ENCODE measurements at places on chromosomes 2 and 18.

- no peak for DNase-seq
These were observed 117.4 kb upstream of the NOSTRIN start for GRCh38 chr2:168684921-168685599.

DNA sequence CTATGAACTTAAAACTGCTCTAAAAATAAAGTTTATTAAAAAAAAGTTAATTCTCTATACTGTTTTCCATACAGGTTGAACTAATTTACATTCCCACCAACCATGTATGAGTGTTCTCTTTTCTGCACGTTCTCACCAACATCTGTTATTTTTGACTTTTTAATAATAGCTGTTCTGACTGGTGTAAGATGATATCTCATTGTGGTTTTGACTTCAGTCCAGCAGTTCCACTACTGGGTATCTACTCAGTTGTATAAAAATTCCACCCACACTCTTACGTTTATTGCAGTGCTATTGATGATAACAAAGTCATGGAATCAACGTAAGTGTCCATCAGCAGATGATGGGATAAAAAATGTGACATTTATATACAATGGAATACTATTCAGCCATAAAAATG, 33.7 kb downstream of the SPAG16 start:
- no peak for DNase-seq

GRCh38 chr2:101038455-101039255, 36.6 kb downstream of the RPL31 start:
- DNase-seq, result no peak

- DNase-seq, result no peak
These were observed 36.3 kb upstream of the CTDP1 start for GRCh38 chr18:79643054-79643984.

GRCh38 chr18:34222307-34223163, 2.2 kb downstream of the NOL4 start:
- DNase-seq, result no peak

- no peak for DNase-seq
These were observed 19.4 kb upstream of the SP5 start for GRCh38 chr2:170695521-170696410.

DNA sequence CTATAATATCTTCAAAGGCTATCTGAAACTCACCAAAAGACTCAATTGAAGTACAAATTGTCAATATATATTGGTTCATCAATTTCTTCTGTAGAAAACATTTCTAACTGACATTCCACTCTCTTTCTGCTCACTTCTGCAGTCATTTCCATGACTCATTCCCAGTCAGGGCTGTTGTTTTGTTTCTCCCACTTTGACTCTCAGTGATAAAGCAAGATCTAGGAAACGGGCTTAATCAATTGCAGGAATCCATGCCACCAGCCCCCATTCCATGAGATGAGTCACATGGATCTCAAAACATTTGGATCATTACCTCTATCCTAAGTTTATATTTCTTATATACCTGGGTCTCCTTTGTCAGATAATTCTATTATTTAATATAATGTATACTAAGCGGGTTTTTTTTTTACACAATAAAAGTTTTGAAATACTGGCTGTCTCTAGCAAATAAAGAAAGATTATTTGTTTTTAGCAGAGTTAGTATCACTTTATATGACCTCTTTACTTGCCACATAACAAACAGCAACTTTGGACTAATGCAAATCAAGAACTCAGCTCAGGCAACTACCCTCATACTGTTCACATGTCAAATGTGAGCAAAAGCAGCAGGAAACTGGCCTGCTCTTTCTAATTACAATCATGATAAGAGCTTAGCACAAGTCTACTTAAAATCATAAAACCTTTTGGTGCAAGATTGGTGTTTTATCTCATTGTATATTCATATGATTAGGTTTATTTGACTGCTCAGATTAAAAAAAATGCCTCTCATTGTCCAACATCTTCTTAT, 251.1 kb upstream of the PIK3C3 start:
- DNase-seq, result no peak

GRCh38 chr2:56211048-56211447, 27.3 kb downstream of the CCDC85A start:
- DNase-seq, result no peak

- no peak for DNase-seq
These were observed 846.9 kb upstream of the VRK2 start for GRCh38 chr2:57199663-57200062.

- no peak for DNase-seq
These were observed 27.1 kb upstream of the VPS4B start for GRCh38 chr18:63449426-63449825.

- no peak for DNase-seq
These were observed 65.4 kb upstream of the DSG1 start for GRCh38 chr18:31252522-31252921.

- no peak for DNase-seq
These were observed 62.9 kb downstream of the POMC start for GRCh38 chr2:25105336-25106085.

GRCh38 chr2:197332641-197333040, 22.1 kb upstream of the ANKRD44 start:
- DNase-seq, result no peak

DNA sequence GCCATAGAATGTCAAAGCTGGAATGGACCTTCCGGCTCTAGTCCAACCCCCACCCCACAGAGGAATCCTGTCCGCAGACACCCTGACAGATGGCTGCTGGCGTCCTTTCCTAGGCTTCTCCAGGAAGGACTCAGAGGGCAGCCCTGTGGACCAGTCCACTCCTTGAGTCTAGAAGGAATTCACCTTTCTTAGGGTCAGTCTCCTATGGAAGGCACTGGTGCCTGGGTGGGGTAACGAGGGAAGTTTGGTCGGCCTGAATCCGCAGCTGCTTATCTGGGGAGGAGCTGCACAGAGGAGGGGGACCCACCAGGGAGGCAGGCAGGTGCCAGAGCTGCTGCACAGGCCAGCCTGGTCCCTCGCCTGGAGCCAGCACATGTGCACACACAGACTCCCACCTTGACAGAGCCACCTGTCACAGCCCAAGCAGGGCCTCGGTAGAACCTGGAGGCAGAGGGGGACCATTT, 2.5 kb downstream of the DNMT3A start:
- DNase-seq, result no peak

DNA sequence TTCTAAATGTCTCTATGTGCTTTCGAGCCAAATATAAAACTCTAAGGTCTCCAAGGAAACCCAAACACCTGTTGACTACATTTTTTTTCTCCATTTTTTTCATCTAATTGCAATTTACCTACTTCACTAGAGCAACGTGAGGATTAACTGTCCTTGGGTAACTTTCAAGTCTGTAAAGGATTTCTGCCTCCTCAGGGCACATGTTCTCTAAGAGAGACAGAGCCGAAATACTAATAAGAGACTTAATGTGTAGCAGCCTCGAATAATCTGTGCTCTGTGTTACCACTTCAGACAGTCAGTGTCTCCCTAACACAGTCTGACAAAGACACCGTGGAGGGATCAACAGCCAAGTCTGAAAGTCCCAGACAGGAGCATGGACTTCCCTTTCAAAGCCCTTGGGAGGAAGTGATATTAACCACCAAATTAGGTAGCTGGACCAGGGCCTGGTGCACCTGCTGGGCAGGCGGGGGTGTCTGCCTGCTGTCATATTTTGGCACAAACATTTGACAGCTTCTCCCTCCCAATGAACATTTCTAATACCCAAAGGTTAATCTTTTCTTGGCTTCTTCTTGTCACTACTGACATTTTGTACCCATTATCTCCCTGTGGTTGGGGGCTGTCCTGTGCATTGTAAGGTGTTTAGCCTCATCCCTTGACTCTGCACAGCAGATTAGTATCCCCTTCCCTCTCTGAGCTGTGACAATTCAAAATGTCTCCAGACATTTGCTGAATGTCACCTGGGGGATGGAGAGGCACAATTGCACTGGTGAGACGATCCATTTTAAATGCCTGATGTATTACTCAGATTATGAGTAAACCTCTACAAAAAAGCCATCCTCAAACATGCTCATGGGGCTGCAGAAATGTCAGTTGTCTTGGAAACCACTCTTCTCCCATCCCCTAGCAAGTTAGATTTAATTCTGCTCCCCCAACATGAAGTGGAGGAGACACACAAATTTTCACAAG, 45.7 kb upstream of the LYPD1 start:
- DNase-seq, result no peak

- no peak for DNase-seq
These were observed 30.1 kb downstream of the TGIF1 start for GRCh38 chr18:3479978-3480509.

GRCh38 chr2:28185891-28186290, 206.8 kb upstream of the FOSL2 start:
- no peak for DNase-seq

DNA sequence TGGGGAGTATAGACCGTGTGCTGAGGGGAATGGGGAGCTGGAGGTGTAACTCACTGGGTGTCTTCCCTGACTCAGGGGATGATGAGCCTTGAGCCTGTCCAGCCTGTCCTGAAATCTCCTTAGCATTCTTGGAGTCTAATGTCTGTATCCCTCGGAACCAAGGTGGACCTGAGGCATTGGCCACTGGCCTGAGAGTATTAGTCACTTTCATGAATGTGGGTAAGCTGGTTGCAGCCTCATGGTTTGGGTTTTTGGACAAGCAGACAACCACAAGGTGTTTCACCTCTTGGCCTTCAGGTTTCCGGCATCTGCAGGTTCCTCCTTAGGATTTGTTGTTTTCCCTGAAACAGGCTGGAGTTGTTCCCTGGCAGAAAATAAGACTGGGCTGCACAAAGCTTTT, 63.2 kb downstream of the PRKCE start:
- no peak for DNase-seq

DNA sequence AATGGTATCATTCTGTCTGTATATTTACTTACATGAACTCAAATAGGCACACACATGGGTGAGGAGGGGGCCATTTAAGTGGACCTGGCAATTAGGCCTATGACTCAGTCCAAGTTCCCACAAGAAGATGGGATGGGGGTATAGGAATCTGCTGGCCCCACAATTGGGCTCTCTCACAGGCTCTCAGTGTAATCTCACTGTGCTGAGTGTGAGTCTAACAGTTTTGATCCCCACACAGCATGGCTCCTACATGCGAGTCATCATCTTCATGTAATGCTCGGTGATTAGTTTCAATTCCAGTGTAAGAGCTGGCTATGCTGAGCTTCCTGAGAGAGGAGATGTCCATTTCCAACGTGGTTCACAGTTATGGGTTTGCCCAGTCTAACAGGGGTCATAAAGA, 114.0 kb downstream of the GATA6 start:
- DNase-seq, result no peak

DNA sequence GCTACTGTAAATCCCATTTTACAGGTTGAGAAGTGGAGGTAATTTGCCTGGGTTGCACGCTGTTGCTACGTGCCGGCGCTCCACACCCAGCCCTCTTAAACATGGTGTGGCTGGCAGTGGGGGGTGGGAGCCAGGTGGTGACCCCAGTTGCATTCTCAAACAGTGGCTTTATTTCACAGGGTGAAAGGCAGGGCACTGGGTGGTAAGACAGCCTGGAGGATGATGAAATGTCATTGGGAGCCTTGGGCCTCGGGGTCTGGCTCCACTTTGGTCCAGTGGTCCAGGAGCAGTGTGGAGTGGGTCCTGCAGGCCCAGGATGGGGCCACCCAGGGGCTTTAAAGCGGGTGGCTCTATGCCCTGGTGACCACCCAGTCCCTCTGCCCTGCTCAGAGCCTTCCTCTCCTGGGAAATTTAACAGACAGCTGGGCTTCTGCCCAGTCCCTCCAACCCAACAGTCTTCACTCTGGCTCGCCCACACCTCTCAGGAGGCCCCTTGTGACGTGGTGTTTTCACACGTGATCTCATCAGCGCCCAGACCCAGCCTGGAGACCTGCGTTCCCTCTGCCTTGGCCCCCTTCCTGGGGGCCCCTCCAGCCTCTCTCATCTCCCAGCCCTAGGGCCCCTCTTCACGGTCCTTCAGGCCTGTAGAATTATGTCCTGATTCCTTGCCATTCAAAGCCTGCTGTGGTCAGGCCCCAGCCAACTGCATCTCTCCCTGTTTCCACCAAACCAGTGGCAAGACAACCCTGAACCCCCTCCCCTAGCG, 92.5 kb downstream of the INHBB start:
- DNase-seq, result no peak

DNA sequence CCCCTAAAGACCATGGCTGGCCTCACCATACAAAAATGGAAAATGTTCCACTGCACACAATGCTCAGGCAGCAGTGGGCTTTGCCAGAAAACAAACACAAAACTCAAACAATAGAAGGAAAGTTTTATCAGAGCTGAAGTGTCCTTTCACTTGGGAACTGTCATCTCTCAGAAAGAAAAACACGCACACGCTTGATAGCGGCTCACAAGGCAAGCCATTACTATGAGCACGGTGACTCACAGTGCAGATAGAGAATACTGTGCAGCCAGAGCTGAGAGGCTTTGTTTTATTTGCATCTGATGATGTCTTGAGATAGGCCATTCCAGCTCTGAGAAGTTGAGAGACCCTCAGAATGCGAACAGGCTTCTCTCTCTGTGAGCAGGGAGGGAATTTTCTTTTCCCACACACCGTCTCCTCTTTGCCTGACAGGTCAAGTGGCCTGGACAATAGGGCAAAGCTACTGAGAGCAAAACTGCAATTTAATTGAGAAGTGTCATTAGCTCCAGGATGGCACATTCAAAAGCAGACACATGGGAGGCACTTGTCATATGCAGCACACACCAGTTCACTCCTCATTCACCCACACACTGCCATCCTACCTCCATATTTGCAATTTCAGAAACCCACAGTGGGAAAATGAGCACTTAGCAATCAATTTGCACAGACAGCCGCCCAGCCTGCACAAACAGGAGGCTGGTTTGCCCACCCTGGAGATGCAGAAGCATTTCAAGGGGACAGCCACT, 236.6 kb downstream of the SS18 start:
- no peak for DNase-seq
